Stimulated activated CD8-positive, alpha-beta memory T cell treated with anti-CD3 and anti-CD28 coated beads, Interleukin-7, amount 100 ng/mL, for 24 hours (primary cell): ENCODE measurements at places on chromosomes 11 and 22.

- DNase-seq = no peak
These were observed at the start of gene GPHA2 for GRCh38 chr11:64935359-64936081. Gene GPHA2, minus strand, starts transcription at chr11:64935893. Its CDS starts 433 bp downstream, at chr11:64935460.

DNA sequence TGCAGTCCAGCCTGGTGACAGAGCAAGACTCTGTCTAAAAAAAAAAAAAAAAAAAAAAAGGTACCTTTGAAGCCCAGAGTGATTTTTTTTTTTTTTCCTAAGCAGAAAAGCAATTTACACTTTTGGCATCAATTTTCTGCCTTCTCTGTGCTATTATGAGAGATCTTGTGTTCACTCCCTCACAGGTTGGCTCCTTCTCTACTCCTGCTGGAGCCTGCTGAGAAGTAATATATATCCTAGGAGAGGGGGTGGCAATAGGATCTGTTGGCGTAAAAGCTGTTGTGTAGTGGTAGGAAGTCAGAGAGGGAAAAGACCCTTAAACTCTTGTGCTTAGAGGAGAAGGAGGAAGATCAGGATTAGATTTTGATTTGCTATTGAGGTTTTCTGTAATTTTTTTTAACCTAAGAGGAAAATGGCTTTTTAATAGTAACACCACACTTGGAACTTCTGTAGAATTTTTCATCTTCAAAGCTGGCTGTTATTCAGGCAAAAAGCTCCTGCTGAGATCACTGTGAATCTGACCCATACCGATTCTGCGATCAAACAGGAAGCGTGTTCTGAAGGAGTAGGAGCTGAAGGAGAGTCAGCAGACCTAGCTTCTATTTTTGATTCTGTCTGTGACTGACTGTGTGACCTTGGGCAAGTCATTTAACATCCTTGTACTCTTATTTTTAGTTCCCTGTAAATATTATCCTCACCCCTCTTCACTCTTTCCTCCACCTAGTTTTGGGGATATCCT lies 77.7 kb downstream of the TRIM44 start:
- DNase-seq = no peak

- no peak for DNase-seq
These were observed 60.0 kb downstream of the PKNOX2 start for GRCh38 chr11:125224391-125225021.

GRCh38 chr11:59957094-59957493 lies 6.7 kb upstream of the OOSP4A start:
- no peak for DNase-seq

DNA sequence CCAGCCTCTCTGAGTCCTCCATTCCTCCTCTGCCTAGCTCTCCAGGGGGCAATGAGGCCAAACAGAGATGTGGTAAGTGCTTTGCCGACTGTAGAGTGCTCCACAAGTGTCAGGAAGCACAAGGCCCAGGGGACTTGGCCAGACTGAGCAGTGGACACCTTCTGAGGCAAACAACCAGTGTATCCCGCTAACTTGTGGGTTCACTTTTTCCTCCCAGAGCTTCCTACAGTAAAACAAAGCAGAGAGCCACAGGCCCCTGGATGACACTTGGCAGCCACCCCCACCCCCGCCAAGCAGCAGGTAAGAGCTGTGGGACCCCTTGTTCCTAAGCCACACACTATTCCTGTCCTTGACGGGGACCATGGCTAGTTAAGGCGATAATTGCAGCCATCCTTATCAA lies 160.9 kb downstream of the CACNA1I start:
- DNase-seq = no peak

DNA sequence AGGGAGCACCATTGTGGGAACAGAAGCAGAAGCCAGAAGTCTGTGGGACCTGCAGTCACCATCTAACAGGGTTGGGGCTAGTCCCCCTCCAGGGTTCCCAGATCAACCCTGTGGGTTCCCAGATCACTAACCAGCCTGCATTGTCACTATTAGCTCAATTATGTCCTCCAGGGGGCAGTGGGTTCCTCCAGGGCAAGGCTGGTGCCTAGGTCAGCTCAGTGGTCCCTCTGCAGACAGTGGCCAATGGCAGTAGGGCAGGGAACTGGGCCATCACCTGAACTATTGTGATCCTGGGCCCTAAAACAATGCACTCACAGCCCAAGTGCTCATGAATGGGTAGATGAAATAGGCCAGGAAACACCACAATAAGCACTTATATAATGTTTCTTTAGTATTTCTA lies 18.8 kb upstream of the PRSS23 start:
- no peak for DNase-seq
